Inflammatory macrophage (primary cell): ENCODE measurements at places on chromosomes 2 and 18.

- no peak for DNase-seq
These were observed 70.2 kb downstream of the INPP4A start for GRCh38 chr2:98514879-98515249.

DNA sequence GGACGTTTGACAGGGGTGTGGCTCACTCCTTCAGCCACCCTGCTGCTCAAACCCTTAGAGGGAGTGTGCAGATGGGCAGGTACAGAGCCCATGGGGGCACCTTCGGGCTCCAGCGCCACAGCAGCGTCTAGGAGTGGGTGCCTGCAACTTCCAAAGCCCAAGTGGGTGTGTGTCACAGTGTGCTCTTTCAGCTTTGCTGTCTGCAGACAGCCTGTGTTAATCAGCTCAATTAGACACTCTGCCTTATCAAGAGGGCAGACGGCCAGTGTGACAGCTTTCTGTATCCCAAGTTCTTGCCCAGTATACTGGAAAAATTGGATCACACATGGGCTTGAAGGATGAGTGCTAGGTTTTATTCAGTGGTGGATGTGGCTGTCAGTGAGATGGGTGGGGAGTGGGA lies 96.7 kb downstream of the AP1S3 start:
- DNase-seq = no peak

GRCh38 chr2:148613231-148614013 lies 31.1 kb upstream of the EPC2 start:
- no peak for DNase-seq

GRCh38 chr2:124875627-124876244 lies 850.6 kb downstream of the CNTNAP5 start:
- no peak for DNase-seq

DNA sequence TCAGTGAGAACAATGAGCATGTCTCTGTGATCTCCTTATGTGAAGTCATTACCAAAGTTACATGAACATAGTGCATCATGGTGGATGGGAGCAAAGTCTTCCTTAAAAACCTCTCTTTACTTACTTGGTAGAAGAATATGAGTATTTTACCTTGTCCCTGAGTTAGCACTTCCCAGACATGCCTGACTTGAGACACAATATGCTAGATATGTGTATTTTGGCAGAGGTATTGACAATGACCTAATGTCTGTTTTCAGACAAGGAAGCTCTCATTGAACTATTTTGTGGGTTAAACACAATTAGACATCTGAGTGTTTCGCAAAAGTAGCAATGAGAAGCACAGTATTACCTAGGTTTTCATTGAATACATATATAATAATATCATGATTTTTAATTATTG lies 99.1 kb upstream of the MC4R start:
- DNase-seq = no peak

- no peak for DNase-seq
These were observed 45.5 kb upstream of the SLC8A1 start for GRCh38 chr2:40497251-40497859.

DNA sequence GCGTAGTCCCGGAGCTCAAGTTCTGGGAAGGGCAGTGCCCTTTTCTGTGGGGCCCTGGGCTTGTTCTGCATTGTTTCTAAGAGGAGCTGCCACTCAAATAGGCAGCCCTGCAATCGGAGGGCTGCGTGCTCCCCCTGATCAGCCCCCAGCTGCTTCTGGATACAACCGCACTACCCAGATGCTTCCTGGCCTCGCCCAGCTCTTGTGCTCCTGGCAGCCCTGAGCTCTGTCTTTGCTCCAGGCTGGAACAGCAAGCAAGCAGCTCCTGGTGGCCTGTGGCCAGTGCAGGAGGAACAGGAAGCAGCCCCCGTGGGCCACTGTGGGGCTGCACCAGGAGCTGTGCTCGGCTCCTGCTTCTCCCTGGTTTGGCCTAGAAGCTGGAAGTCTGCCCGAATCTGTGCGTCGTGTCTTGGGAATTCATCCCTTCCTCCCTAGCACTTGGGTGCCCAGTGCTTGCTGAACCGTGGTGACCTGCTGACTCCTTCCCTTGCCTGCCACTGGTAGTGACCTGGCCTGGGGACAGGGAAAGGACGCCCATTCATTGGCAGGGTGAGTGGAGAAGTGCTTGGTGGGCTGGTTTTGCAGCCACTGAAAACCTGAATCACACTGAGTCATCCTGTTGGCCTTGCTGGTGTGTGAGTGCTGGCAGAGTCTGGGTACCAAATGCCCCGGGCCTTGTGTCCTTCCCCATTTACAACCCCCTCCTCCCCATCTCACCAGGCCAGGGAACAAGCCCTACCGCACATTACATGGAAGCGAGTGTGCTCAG lies 27.3 kb upstream of the NTSR2 start:
- peak; percentile 62 for DNase-seq

GRCh38 chr2:14543284-14543683 lies 89.2 kb upstream of the LRATD1 start:
- no peak for DNase-seq

GRCh38 chr2:47336259-47337238 lies 66.4 kb upstream of the MSH2 start:
- DNase-seq = peak; percentile 47

- DNase-seq = no peak
These were observed 161.0 kb downstream of the TRIB2 start for GRCh38 chr2:12877761-12878160.

DNA sequence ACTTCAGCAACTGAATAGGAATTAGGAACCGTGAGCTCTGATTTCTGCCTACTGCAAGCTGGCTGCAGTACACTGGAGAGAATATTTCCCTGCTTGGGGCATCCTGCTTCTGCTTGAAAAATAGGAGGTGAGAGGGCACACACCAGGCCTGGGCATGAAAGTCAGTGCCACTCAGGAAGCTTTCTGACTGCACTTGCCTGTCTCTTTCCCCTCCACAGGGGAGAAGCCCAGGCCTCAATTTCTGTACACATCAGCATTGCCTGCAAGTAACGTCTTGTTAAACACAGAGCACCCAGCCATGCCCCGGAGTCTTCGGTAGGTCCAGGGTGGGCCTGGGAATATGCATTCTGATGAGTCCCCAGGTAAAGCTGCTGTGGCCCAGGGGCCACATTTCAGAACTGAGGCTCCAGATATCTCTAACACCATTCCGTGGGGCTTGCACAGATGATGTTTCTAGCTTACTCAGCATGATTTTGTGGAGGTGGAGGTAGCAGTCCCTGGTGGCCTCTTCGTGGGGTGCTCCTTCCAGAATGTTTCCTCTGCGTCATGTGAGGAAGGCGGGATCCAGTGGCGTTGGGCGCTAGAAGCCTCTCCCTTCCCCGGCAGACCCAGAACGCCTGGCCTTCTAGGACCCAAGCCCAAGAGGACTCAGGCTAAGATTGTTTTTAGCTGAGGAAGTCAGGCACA lies 114.1 kb downstream of the ZBTB7C start:
- no peak for DNase-seq

DNA sequence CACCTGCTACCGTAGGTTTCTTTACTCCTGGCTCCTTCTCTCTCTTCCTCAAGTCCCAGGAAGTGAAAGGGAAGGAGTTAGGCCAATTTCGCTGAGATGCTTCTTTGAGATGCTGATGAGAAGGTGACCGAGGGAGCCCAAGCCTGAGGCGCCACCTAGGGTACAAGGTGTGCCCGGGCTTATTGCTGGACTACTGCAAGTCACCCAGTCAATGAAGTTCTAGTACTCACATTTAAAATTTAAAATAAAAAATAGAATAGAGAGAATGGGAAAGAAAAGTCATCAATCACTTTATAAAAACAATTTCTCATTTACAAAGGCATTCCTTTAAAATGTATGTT lies 45.3 kb downstream of the ACAA2 start:
- DNase-seq = no peak

- no peak for DNase-seq
These were observed 2.3 kb downstream of the FZD7 start for GRCh38 chr2:202035941-202036372.

DNA sequence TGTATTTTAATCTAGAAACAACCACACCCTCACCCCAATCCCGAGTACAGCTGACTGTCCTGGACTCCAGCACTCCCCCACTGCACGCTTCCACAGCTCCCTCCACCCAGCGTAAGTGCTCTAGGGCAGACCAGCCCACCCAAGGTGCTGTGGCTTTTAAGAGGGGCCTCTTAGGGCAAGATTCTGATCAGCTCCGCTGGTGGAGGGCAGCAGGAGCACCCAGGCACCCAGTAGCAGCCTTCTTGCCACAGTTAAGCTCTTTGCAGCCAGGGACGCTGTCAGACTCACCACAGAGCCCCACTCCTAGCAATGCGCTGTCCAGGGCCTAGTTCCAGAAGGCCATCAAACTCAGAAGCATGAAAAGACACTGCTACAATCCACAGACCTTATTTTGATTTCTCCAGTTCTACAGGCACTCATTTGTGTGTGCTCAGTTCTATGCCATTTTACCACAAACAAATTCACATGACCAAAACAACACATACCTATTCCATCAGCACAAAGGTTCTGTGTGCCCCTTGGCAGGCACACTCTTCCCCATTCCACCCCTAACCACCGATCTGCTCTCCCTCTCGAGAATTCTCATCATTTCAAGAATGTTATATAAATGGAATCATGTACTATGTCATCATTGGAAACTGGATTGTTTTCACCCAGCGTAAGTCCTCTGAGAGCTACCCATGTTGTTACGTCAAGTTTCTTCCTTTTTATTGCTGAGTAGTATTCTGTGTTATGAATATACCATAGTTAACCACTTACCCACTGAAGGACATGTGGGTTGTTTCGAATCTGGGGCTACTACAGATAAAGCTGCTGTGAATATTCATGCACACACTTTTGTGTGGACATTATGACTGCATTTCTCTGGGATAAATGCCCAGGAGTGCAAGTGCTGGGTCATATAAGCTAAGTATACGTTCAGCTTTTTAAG lies 40.4 kb downstream of the PTPN2 start:
- DNase-seq = no peak

DNA sequence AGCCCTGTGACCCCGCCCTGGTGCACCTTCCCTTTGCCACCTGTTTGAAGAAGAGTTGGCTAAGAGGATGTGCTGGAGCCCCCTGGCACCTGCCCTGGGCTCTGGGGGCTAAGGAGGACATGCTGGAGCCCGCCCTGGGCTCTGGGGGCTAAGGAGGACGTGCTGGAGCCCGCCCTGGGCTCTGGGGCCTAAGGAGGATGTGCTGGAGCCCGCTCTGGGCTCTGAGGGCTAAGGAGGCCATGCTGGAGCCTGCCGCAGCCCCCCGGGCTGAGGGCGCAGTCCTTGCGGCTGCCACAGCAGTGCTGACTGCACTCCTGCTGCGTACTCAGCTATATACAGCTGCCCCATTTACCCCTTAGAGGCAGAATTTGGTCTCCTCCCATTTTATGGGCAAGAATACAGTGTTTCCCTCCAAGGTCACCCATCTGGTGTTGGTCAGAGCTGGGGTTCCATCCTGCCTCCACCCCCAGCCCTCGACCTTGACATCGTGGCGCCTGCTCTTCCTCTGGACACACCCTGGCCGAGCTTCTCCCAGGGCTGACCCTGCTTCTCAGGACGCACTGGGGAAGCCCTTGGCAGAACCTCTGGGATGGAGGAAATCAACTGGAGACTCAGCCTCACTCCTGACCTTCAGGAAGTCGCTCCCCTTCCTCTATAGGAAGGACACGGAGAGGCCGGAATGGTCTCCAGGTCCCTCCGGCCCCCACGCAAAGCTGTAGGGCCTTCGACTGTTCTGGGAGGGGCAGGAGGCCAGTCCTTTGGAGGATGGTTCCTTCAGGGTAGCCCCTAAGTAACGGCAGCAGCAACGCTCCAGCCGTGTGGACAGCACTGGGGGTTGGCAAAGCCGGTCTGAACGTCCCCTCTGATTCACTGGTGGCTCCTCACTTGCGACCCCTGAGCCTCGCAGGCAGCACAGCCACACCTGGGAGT lies 65.0 kb upstream of the HPCAL1 start:
- no peak for DNase-seq

- no peak for DNase-seq
These were observed 32.6 kb upstream of the E2F6 start for GRCh38 chr2:11498543-11499034.

GRCh38 chr2:65537651-65538385 lies 105.4 kb upstream of the SPRED2 start:
- no peak for DNase-seq

DNA sequence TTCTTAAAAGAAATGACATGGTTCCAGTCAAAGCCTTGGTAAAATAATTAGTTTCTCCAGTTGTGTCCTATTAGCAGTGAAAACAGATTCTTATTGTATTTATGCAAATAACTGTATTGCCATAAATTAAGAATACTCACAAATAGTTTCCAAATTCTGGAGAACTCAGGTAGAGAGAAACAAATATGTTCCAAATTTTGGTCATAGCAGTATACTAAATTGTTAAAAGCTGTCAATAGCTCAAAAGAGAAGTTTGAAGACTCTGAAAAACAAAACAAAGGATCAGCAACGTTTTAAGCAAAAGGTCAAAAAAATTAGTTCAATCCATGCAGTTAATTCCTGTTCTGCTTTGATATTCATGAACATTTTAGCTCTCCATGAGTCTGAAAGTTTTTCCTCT lies 25.5 kb downstream of the ELMOD3 start:
- no peak for DNase-seq

DNA sequence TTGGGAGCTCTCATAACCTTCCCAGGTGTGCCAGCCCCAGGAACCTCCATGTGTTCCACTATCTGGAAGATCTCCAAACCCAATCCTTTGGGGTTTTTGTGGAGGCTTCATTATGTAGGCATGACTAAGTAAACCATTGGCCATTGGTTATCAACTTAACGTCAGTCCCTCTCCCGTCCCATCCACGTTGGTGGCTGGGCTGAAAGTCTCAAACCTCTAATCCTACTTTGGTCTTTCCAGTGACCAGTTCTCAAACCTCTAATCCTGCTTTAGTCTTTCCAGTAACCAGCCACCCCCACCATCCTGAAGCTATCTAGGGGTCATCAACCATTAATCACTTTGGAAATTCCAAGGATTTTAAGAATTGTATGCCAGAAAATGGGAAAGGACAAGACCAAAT lies 704.7 kb upstream of the TMEFF2 start:
- DNase-seq = no peak

- DNase-seq = no peak
These were observed 17.6 kb downstream of the ACVR1C start for GRCh38 chr2:157611110-157611509.

- no peak for DNase-seq
These were observed 48.9 kb downstream of the EFR3B start for GRCh38 chr2:25090801-25091200.

GRCh38 chr2:113169586-113169985 lies 4.2 kb upstream of the PSD4 start:
- no peak for DNase-seq
